ENCODE measurements at places on chromosomes 4 and X. TPM values are rescaled to one million over a fixed set of nuclear protein-coding genes. Genes with fewer than 3 reads are reported as not detected.

FGF2 gene
- total RNA-seq = 134 TPM

XAGE2 gene
- total RNA-seq = not detected

GPC3 gene
- total RNA-seq = 0.37 TPM

PNMA5 gene
- not detected for total RNA-seq

TMEM150C gene
- total RNA-seq = 0.10 TPM
